ENCODE measurements at places on chromosomes 16 and 17.

GRCh38 chr16:11575223-11575589 is 11.5 kb downstream of the LITAF start:
- DNase-seq: no peak

DNA sequence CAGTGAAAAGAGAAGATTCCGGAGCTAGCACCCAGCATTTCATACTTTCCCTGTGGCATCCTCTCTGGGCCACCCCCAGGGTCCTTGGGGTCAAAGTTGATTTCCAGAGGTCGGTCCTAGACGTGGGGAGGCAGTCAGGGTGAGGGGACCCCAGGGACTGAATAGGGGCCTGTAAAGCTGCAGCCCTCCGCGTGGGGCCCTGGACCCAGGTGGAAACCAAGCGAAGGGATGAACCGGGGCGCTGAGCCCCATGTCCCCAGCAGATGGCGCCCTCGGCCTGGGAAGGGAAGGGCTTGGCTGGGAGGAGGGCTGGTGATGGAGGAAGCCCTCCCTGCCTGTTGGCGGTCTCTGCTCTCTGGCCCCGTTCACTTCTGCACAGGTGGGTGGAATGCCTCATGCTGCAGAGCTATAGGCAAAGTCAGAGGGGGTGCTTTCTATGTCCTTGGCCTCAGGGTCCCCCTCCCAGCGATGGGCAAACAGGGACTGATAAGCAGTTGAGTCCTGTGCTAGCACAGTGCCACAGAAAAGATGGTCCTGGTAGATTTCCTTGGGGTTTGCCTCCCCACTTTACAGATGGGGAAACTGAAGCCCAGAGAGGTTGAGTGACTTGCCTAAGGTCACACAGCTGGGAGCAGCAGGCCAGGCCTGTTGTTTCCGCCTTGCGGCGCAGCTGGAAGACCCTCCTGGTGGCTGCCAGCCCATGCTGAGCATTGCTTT is 163.4 kb upstream of the CIBAR2 start:
- DNase-seq: no peak

DNA sequence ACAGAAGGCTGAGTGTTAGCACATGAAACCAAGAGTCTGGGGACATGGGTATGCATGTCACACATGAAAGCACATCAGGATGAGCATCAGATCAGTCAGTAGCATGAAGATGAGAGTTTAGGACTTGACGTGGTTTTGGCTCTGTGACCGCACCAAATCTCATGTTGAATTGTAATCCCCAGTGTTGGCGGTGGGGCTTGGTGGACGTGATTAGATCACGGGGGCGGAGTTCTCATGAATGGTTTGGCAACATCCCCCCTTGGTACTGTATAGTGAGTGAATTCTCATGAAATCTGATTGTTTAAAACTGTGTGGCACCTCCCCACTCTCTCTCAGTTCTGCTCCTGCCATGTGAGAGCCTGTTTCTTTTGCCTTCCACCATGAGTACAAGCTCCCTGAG is 46.4 kb downstream of the CNGB1 start:
- no peak for DNase-seq

- DNase-seq: no peak
Measured at GRCh38 chr17:32261417-32261736, 4.3 kb upstream of the RHBDL3 start.

- no peak for DNase-seq
Measured at GRCh38 chr16:17846030-17846429, 375.3 kb upstream of the XYLT1 start.

- no peak for DNase-seq
Measured at GRCh38 chr16:48235058-48235555, 9.0 kb upstream of the LONP2 start.

DNA sequence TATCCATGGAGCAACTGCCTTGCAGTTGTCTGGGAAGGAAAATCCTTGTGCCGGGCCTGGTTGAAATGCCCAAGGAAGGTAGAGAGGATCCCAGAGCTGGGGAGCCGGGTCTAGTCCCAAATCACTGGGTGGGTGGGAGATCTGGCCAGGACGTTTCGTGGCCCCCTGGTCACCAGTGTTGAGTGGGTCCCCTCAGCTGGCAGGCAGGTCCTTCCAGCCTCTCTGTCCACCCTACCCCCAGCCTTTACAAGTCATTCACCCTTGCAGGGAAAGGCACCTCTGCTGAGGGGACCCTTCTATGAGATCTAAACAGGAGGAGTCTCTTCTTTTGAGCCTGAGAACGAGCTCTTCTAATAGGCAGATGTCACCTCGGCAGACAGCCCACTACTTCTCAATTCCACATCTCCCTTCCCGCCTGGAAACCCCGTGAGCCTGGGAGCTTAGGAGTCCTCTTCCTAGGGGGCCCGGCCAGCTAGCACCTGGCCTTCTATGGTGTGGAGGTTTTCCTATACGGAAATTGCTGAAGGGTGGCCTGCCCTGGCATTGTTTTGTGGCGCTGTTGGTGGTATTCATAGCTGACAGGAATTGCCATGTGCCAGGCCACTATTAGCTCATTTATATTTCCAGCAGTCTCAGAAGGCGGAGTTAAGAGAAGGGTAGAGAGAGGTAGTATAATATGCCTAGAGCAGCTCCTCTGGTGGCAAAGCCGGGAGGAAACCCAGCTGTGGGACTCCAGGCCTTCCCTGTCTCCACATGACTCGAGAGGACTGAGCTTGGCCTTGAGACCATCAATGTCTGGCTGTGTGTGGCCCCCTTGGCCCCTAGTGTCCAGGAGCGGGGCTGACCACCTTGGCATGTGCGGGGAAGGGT is 13.3 kb downstream of the MPRIP start:
- DNase-seq: no peak

DNA sequence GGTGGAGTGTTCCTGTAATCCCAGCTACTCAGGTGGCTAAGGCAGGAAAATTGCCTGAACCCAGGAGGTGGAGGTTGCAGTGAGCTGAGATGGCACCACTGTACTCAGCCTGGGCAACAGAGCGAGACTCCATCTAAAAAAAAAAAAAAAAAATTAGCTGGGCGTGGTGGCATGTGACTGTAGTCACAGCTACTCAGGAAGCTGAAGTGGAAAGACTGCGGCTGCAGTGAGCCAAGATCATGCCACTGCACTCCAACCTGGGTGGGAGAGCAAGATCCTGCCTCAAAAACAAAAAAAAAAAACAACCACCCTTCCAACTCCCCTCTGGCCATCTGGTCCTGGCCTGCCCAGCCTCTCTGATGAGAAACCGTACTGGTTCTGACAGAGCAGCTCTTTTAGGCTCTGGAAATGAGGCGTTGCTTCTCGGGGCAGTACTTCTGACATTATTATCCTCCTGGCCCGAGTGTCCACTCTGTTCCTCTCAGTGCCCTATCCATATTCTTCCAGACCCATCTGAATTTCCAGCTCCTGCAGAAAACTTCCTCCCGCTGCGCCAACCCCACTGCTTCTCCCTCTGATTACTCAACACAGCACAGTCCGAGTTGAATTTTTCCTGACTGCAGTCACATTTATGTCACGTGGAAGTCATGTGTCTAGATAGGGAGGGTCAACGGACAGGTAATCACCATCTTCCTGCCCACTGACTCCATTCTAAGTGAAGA is 13.3 kb downstream of the GGA2 start:
- no peak for DNase-seq

DNA sequence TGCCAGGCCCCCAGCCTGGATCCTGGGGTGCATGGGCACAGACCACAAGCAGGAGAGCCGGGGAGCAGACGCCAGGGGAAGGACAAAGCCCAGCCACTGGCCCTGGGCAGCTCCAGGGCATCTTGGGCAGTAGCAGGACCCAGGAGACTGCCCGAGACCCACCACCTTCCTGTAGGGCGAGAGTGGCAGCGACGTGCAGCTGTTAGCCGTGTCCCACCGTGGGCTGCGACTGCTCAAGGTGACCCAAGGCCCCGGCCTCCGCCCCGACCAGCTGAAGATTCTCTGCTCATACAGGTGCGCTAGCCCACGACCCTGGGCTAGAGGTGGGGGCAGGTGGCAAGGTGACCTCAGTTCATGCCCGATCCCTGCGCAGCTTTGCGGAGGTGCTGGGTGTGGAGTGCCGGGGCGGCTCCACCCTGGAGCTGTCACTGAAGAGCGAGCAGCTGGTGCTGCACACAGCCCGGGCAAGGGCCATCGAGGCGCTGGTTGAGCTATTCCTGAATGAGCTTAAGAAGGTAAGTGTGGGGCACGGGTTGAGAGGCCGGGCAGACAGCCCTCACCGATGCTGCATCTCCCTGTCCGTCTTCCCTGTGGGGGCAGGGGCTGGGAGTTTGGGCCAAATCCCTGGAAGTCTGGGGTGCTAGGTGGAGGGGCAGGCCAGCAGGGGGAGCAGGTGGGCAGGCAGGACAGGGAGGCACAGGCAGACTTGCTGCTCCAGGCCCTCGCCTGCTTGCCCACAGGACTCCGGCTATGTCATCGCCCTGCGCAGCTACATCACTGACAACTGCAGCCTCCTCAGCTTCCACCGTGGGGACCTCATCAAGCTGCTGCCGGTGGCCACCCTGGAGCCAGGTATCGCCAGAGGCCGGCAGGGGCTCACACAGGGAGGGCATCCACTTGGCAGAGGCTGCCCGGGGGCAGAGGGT is 13.5 kb upstream of the SMIM5 start:
- DNase-seq: no peak

GRCh38 chr16:69114346-69114975 is 9.0 kb downstream of the HAS3 start:
- no peak for DNase-seq

DNA sequence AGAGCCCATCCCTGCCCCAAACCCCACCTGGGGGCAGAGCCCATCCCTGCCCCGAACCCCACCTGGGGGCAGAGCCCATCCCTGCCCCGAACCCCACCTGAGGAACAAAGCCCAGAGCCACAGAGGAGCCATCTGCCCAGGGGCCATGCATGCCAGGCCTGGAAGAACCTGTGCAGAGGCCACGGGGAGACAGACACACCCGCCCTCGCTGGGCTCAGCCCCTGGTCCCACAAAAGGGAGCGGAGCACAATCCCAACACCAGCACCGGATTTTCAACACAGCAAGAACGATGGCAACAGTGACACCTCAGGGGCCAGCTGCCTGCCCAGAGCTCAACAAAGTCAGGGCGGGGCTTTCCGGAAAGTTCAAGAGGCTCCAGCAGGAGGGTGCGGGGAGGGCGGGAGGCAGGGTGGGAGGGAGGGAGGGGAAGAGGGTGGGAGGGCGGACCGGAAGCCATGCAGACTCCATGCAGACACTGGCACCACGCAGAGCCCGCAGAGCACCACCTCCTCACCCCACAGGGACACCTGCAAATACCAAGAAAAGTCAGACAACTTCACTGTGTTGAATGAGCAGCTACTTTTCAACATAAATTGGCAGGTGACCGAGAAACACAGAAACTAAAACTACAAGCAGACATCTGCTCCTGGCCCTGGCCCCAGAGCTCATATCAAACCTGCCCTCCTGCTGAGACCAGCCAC is 27.9 kb upstream of the C16orf95 start:
- DNase-seq: peak; percentile 66

DNA sequence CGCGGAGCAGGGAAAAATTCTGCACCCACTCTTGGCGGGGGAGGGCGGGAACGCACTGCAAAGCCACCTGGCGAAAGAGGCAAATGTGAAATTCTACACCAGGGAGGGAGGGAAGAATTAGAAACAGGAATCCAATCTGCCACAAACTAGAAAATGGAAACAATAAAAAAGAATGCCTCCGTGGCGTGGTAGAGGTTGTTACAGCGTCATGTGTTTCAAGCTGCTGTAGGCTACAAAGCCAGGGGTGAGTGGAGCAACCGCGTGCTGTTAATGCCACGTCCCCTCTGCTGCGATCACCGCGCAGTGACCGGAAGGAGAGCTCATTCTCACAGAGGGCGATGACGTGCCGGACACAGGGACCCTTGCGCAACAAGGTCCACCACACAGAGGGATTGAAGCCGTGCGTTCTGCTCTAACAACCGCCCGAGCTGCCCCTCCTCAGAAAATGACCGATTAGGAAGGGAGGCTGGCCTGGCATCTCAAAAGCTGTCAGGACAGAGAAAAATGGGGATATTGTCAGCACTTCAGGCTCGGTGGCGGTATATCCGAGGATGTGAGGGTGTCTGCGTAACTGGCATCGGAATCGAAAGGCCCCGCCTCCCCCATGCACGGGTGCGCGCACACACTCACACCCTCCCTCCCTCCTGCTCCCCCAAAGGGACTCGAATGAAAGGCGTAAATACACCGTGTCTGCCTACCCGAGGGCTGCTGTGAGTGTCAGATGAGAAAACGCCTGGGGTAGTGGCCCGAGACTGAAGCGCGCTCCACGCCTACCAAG is 70.8 kb upstream of the TNRC6C start:
- peak; percentile 82 for DNase-seq

GRCh38 chr16:53768593-53768992 is 64.6 kb downstream of the FTO start:
- DNase-seq: no peak

DNA sequence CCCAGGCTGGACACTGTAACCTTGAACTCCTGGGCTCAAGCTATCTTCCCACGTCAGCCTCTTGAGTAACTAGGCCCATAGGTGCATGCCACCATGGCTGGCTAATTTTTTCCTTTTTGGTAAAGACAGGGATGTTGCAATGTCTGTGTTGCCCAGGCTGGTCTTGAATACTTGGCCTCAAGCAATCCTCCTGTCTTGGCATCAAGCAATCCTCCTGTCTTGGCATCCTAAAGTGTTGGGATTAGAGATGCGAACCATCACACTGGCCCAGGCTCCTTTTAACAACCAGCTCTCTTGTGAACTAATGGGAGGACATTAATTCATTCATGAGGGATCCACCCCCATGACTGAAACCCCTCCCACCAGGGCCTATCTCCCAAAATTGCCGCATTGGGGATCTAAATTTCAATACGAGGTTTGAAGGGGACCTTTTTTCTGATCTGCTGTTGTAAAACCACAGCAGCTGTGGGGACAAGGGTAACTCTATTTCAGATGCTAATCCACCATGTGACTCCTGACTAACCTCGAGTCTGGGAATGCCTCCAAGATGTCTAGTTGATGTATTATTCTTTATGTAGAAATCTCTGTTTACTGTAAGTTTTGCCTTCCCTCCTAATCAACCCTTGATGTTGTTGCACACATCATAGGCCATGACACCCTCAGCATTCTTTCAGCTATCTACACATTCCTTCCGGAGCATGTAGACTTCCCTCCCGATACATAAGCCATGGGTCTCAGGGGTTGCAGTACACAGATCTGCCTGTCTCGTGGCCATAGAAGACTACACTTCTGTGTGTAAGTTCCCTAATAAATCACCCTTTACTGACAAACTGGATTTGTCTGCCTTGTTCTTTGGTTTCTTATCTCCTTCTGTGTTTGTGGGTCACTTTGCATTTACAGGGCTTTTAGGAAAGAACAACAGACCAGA is 37.6 kb downstream of the RNF112 start:
- DNase-seq: no peak

GRCh38 chr16:71429581-71429980 is 12.3 kb downstream of the TLE7 start:
- DNase-seq: no peak

Data from NCI-H510A (cell line).